ENCODE measurements at places on chromosomes 7 and 10.

DNA sequence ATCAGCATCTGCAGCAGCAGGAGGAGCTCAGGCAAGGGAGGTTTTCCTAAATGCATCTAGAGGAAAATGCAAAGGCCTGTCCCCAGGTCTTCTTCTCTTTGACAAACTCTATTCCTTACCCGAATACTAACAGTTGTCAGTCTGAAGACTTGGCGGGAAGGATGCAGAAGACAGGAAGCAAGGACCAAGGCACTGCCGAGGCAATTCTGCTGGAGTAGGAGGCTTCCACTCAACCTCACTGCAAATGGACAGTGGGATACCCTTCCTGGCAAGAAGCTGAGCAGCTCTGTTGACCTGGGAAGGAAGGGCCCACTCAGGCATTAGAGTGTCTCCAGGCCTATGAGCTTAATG, 373.0 kb downstream of the CCSER2 start:
- no peak for DNase-seq

DNA sequence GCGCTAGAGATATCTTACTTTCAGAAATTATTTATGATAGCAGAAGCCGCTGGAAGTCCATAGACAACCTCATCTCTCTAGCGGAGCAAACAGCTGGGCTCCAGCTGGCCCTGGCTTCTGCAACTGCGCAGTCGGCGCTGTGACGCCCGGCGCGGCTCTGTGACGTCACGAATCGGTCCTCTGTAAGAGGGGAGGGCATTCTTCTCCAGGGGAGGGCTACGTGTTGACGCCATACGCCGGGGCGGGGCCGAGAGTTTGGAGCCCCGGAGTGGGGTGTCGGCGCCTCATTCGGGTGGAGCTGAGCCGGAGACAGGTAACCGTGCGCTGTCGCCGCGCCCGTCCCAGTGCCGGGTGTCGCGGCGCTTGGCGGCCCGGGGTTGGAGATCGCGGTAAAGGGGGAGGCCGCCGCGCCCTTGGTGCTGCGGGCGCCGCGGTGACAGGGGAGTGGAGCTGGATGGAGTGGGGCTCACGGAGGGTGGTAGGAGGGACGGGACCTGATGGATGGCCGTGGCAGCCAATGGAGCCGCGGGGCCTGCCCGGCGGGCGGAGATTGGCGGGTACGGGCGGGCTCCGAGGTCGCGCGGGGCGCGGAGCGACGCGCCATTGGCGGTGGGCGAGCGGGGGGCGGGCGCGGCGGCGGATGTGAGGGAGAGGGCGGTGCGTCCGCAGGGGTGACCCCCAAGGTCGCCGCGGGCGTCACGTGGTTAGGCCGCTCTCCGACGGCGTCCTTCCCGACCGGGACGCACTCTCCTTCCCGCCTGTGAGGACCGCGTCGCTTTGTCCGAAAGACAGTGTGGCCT, at the start of gene OGDH:
TSS of gene OGDH (plus strand) at position 287 of the 800 bp plus-strand sequence. CDS start 17,717 bp downstream, outside the sequence.
- DNase-seq = peak; percentile 99

DNA sequence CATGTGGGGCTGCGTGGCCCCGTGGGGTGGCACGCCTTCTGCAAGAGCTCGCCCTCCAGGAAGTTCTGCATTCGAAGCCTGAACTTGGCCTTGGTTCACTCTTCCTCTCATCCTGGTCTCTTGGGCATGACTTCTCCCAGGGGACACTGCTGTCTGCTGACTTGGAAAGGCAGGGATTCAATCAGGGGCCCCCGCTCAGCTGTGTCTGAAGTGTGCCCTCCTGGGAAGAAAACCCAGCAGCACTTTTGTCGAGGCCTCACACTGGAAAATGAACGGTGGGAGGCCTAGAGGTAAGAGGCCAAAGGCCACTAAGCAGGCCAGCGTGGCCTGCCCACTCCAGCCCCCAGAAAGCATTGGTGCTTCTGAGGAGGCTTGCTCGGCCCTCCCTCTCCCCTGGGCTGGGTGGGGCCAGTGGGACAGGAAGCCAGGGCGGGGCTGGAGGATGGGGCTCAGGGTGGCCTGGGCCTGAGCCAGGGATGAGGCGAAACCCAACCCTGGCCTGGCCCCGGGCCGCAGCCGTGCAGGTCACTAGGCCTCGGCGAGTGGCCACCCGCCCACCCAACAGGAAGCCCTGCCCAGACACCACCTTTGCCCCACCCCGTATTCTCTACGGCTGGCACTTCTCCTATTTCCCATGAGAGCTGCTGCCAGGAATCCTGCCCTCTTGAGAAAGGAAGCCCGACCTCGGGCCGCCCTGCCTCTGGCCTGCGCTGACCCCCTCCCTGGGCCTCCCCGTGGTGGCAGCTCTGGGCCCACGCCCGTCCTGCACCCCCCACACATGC, 81.1 kb downstream of the ZMIZ1 start:
- DNase-seq = peak; percentile 45

GRCh38 chr10:86267286-86268195, 99.1 kb downstream of the GRID1 start:
- DNase-seq = no peak

GRCh38 chr7:141150465-141150864, 76.6 kb downstream of the TMEM178B start:
- no peak for DNase-seq

GRCh38 chr10:44961230-44961571, 1.6 kb downstream of the RASSF4 start:
- no peak for DNase-seq

- DNase-seq = no peak
These were observed 195.6 kb downstream of the SUGCT start for GRCh38 chr7:40330408-40330807.

DNA sequence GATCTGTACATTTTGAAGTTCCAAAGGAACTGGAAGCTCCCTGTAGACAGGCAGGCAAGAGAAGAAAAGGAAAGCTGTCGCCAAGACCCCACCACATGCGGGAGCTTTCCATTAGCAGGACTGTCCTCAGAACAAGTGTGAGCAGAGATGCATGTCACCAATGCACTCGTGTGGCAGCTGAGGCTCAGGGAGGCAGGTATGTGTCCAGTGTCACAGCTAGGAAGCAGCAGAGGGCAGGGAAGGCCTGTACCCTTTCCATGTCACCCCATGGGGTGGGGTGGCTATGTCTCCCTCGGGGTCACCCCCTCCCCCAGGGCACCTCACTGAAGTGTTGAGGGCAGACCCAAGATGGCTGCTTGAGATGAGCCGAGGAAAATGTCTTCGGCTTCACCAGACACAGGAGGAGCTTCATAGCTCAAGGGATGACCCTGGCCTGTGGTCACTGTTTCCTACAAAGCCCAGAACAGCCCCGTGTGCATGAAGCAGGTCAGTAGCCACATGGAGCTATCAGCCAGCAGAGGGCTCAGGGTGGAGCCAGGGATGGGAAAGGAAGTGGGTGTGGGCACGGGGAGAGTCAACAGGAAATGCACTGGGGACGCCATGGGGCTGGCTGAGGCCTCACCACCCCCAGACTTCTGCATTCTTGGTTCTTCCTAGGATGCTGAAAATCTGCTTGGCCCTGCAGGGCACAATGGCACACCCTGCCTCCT, 96.6 kb downstream of the FAM53B start:
- peak; percentile 58 for DNase-seq

GRCh38 chr7:156950381-156950858, 908 bp downstream of the NOM1 start:
- peak; percentile 47 for DNase-seq

- DNase-seq = peak; percentile 38
These were observed 993 bp downstream of the ZC3HAV1 start for GRCh38 chr7:139108266-139109187.

GRCh38 chr7:152675759-152676636, at the start of gene XRCC2:
Gene XRCC2 (minus strand): TSS chr7:152676141. CDS start chr7:152676079, 62 bp downstream.
- DNase-seq = peak; percentile 93

GRCh38 chr10:91603931-91604331, 28.9 kb downstream of the PPP1R3C start:
- peak; percentile 58 for DNase-seq

- DNase-seq = no peak
These were observed 445.8 kb downstream of the AUTS2 start for GRCh38 chr7:70044064-70044463.

DNA sequence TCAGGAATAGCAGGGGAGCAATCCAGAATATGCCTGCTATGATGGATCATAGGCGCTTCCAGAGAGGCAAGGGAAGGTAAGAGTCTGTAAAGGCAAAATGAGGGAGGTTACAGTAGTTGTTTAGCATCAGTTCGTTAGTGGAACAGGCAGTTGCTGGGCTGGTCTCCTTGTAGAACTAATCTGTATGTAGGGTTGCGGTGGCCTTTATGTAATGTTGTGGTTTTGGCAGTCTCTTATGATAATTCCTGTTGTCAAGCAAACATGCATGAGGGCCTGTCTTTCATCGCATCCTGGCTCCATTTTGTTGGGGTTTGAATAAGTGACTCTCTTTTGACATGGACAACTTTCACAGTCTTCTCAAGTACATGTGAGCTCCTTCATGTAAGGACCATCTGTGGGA, 427.8 kb upstream of the LRGUK start:
- DNase-seq = no peak

GRCh38 chr10:98263088-98263487, 4.9 kb downstream of the LOXL4 start:
- no peak for DNase-seq

GRCh38 chr10:129622736-129623135, 155.7 kb downstream of the MGMT start:
- no peak for DNase-seq

- DNase-seq = no peak
These were observed 82.8 kb upstream of the DIP2C start for GRCh38 chr10:772227-772637.

- no peak for DNase-seq
These were observed 39.6 kb upstream of the CNPY1 start for GRCh38 chr7:155585951-155586350.

DNA sequence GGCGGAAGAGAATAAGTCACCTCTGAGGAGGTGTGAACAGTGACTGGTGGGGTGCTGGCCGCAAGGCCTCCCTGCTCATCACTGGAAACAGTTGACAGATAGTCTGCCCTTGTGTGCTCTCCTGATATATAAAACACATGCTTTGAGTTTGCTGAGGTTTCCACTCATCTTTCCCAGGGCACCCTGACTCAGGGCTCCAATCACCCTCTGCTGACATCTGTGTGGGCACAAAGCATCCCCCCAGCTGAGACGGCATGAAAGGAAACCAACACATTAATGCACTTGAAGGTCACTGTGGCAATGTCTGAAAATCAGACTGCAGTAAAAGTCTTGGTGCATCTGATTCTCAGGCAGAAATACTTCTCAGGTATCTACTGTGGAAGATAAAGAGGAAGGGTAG, 49.8 kb downstream of the EPDR1 start:
- DNase-seq = no peak

GRCh38 chr10:86662186-86663045, 5.9 kb upstream of the LDB3 start:
- DNase-seq = no peak

DNA sequence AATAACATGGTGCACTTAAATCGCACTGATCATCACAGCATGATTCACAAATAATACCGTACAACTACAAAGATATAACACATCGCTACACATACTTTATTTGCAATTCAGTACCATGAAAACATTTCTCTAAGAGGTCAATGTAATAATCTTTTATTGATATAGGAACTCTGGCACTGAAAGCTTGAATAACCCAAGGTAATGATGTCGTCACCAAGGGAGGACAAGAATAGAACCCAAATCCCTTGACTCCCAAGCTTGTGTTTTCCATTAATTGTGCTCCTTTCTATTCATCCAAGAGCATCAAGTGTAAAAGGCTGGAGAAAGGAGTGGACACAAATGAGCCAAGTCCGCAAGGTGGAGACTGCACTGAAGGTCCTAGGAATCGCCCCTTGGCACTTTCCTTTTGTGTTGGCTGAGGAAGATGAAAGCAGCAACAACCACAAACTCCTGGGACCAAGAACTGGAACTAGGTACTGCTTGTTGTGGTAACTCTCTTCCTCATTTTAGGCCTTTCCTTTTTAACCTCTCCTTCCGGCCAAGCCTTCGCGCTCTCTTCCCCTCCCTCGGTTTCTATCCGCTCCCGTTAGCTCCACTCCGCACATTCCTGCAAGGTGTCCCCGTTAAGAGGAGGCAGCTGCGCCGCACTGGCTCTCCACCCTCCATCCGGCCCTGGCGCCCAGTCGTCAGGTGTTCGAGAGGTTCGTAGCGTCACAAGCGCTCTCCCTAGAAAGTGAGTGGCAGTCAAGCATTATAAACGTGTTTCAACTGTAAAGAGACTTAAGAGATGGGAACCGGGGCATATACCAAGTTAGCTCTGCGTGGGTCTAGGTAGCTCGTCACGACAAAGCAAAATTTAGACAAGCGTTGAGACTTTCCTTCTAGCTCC, 1.0 kb upstream of the CBLL1 start:
- DNase-seq = no peak

- peak; percentile 70 for DNase-seq
These were observed 88.2 kb upstream of the HDAC9 start for GRCh38 chr7:18407385-18407784.

- DNase-seq = peak; percentile 55
These were observed 26.2 kb downstream of the ADK start for GRCh38 chr10:74177140-74177677.

- no peak for DNase-seq
These were observed 18.2 kb downstream of the TAS2R41 start for GRCh38 chr7:143495851-143496250.

- no peak for DNase-seq
These were observed 161.6 kb upstream of the PPP2R2D start for GRCh38 chr10:131739206-131739605.

DNA sequence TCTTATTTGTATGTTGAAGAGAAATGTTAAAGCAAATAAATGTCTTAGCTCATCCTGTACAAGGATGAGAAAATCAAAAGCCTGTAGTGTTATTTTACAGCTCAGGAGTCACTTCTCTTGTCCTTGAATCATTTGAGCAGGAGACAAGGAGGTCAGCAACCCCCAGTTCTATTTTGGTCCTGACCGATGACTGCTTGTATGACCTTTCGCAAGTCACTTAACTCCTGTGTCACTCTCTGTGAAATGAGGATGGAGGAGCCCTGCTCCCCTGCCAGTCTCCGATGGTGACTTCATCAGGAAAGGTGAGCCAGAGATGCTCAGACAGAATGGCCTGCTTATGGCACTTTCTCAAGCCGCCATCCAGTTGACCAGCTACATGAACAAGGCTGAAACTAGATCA, 101.0 kb downstream of the CELF2 start:
- DNase-seq = no peak

- DNase-seq = no peak
These were observed 1.3 kb downstream of the HOXA1 start for GRCh38 chr7:27094304-27095049.

- DNase-seq = no peak
These were observed 55.4 kb upstream of the MXI1 start for GRCh38 chr10:110151971-110152370.

GRCh38 chr10:86197166-86197790, 169.3 kb downstream of the GRID1 start:
- no peak for DNase-seq

DNA sequence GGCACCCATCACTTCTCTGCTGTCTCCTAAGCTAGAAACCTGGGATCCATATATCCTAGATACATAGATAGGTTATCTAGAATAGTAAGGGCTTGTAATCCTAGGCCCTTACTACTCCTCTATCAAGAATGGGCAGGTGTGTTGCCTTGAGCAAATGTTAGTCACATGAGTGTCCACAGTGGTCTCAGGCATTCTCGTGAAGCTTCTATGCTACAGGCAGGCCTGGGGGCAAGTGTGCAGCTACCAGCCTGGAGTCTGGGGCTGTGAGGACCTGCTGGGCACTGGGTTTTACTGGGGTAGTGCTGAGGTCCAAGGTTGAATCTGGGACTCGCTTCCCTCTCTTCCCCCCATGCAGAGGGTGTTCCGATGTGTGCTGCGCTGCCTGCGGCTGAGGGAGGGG, 91.4 kb downstream of the ABCC2 start:
- DNase-seq = no peak

GRCh38 chr10:122184254-122184653, 86.8 kb upstream of the BTBD16 start:
- DNase-seq = no peak

Data from dermis blood vessel endothelial cell (primary cell).